Type B pancreatic cell (in vitro differentiated cells): ENCODE measurements at places on chromosomes 12 and 14. TPM values are rescaled to one million over a fixed set of nuclear protein-coding genes. Genes with fewer than 3 reads are reported as not detected.

DNA sequence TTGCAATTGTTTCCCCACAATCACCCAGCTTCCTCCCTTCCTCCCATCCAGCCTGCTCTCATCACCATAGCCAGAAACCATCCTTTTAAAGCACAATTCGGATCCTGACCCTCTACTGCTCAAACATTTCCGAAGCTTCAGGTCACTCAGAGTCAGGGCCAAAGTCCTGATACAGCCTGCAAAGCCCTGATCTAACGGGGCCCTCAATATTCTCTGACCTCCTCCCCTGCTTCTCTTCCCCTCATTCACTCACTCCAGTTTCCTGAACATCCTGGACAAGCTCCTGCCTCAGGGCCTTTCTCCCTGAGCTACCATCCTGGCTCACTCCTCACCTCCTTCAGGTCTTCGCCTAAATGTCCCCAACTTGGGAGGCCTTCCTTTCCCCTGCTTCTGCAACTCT lies 46.1 kb downstream of the PITPNM2 start:
- peaks cover 21% of the 10 kb centered on the region for H3K4me1 ChIP-seq
- no peaks in the 10 kb centered on the region for H3K27me3 ChIP-seq
- H3K27ac ChIP-seq, result peak overlapping the region; percentile 39
- no peak overlapping the region for H3K4me3 ChIP-seq
- DNase-seq, result no peak

GRCh38 chr12:123891516-123892179 lies 81.0 kb downstream of the CCDC92 start:
- no peak overlapping the region for H3K27ac ChIP-seq
- H3K36me3 ChIP-seq, result no peaks in the 10 kb centered on the region
- peaks cover 18% of the 10 kb centered on the region for H3K27me3 ChIP-seq
- no peaks in the 10 kb centered on the region for H3K4me1 ChIP-seq

GRCh38 chr12:14279845-14280244 lies 85.6 kb upstream of the ATF7IP start:
- H3K4me1 ChIP-seq, result peaks cover 13% of the 10 kb centered on the region
- H3K36me3 ChIP-seq, result peaks cover 10% of the 10 kb centered on the region
- no peaks in the 10 kb centered on the region for H3K27me3 ChIP-seq
- H3K27ac ChIP-seq, result no peak overlapping the region
- DNase-seq, result no peak
- H3K4me3 ChIP-seq, result no peak overlapping the region

DNA sequence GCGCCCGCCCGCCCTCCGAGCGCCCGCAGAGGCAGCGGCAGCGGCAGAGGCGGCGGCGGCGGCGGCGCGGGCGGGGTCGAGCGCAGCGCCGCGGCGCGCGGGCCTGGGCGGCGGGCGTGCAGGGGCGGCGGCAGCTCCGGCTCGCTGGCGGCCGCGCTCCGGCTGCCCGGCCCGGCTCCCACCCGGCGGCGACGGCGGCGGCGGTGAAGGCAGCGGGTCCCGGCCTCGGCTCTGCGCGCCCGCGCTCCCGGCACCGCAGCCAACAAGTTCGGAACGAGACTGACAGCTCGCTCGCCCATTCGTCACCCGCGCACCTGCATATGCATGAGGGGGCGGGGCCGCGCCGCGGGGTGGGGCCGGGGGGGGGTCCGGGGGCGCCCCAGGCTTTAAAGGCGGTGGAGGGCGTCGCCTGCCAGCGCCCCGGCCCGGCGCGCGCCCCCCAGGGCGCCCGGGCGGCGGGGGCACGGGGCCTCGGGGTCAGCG lies at the start of gene JAG2:
Gene JAG2, minus strand, starts transcription at position 281 of the 483 bp plus-strand sequence. CDS start 356 bp downstream, outside the sequence.
- no peaks in the 10 kb centered on the region for H3K36me3 ChIP-seq
- DNase-seq, result no peak
- peaks cover 19% of the 10 kb centered on the region for H3K27me3 ChIP-seq
- no peaks in the 10 kb centered on the region for H3K4me1 ChIP-seq

DNA sequence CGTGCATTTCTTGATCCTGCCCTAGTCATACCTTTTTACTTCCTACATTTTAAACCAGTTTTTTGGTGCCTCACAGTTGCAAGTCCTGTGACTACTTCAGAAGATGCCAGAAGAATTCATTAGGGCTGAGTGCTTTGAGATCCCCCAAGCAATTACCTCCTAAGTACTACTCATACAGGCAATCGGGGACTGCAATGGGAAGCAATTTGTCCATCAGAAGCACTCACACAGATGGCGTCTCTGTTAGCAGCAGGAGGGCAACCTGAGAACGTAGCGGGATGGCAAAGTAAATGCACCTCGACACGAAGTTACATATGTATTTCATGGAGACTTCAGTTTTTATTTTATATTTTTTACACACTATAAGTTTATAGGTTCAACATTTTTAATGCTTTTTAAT lies 188.3 kb downstream of the CAPZA3 start:
- no peak for DNase-seq
- peaks cover 11% of the 10 kb centered on the region for H3K27me3 ChIP-seq
- H3K4me3 ChIP-seq, result no peak overlapping the region
- no peaks in the 10 kb centered on the region for H3K4me1 ChIP-seq
- peaks cover 3% of the 10 kb centered on the region for H3K36me3 ChIP-seq
- H3K27ac ChIP-seq, result no peak overlapping the region

- H3K4me3 ChIP-seq, result no peak overlapping the region
- no peak for DNase-seq
- H3K36me3 ChIP-seq, result no peaks in the 10 kb centered on the region
- H3K27ac ChIP-seq, result no peak overlapping the region
- H3K4me1 ChIP-seq, result no peaks in the 10 kb centered on the region
Measured at GRCh38 chr12:25838007-25838406, 120.5 kb upstream of the RASSF8 start.

- no peak for DNase-seq
- no peak overlapping the region for H3K27ac ChIP-seq
- peaks cover 4% of the 10 kb centered on the region for H3K36me3 ChIP-seq
- H3K4me1 ChIP-seq, result no peaks in the 10 kb centered on the region
- no peaks in the 10 kb centered on the region for H3K27me3 ChIP-seq
Measured at GRCh38 chr12:28575593-28576205, 385.4 kb downstream of the CCDC91 start.

GRCh38 chr14:73633116-73634010 lies 11.4 kb upstream of the DNAL1 start:
- H3K27me3 ChIP-seq, result peaks cover 20% of the 10 kb centered on the region
- peak overlapping the region; percentile 70 for H3K4me3 ChIP-seq
- no peaks in the 10 kb centered on the region for H3K36me3 ChIP-seq

DNA sequence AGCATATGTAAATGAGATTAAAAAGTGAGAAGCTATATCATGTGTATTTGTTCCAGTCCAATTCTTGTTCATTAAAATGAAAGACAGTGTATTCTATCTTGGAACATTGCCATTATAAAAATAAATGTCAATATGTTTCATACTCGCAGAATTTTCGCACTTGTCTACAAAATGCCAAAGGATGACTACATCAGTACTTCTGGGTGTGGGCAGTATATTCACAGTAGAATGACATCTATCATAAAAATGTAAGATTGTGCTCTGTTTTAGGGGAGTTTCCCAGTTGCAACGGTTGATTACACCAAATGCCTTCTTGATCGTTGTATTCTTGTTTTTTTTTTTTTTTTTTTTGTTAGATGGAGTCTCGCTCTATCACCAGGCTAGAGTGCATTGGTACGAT lies 292.3 kb upstream of the E2F7 start:
- peaks cover 10% of the 10 kb centered on the region for H3K4me1 ChIP-seq
- no peak overlapping the region for H3K27ac ChIP-seq
- H3K4me3 ChIP-seq, result no peak overlapping the region
- no peak for DNase-seq
- H3K36me3 ChIP-seq, result no peaks in the 10 kb centered on the region

- H3K27me3 ChIP-seq, result no peaks in the 10 kb centered on the region
- no peak overlapping the region for H3K4me3 ChIP-seq
- no peaks in the 10 kb centered on the region for H3K36me3 ChIP-seq
- no peak for DNase-seq
Measured at GRCh38 chr12:104910196-104910840, 47.8 kb downstream of the SLC41A2 start.

DNA sequence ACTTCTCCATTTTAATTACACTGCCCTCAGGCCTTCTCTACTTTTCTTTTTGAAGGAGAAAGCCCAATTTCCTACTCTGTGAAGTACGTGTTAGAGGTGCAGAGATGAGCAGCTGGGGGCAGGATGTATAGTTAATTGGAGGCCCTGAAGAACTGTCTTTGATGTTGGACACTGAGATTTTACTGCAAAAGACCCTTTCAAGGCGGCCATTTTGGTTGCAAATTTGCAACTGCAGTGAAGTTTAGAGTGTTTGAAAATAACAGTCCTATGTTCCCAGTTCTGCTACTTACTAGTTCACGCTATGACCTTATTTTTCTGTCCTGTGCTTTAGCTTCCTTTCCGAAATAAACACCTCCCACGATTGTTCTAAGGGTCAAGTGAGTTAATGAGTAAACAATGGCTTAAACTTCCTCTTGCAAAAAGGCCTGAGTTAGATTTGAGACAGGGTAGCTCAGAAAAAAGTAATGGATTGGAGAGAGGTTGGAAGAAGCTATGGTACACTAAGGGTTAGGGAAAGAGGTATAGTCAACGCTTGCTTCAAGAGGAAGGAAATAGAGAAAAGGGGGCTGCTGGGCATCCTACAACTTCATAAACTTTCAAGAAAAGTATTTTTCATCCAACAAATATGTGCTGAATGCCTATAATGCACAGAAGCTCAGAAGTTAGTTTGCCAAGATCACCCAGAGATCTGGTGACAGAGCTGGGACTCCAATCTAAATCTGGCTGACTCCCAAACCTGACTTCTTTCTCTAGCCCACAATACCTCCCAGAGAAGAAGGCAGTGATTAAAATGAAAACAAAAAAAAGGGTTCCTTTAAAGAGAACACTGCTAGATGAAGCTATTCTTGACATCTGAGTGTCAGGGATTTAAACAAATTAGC lies 26.4 kb upstream of the DICER1 start:
- H3K4me1 ChIP-seq, result peaks cover 7% of the 10 kb centered on the region
- H3K27ac ChIP-seq, result no peak overlapping the region
- DNase-seq, result no peak
- no peak overlapping the region for H3K4me3 ChIP-seq

- H3K36me3 ChIP-seq, result no peaks in the 10 kb centered on the region
- no peak overlapping the region for H3K27ac ChIP-seq
- H3K4me3 ChIP-seq, result no peak overlapping the region
Measured at GRCh38 chr12:34311337-34311736, 289.0 kb downstream of the ALG10 start.

DNA sequence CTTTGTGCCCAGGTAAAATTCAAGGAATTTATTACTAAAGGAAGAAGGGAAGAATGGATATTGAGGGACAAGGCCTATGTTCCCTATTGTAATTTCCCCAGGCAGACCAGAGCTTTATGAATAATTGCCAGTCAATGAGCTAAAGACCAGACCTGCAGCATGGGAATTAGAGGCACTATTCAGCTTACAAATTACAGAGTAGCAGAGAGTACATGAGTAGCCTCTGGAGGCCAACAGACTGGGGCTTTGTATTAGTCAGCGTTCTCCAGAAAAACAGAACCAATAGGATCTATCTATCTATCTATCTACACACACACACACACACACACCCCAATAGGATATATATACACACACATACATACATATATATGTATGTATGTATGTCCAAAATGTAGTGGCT lies 120.0 kb upstream of the RPH3A start:
- H3K27ac ChIP-seq, result no peak overlapping the region
- H3K36me3 ChIP-seq, result no peaks in the 10 kb centered on the region
- H3K4me1 ChIP-seq, result no peaks in the 10 kb centered on the region
- DNase-seq, result no peak
- no peak overlapping the region for H3K4me3 ChIP-seq

GRCh38 chr14:69316449-69317101 lies 56.6 kb downstream of the GALNT16 start:
- H3K4me1 ChIP-seq, result no peaks in the 10 kb centered on the region
- peak; percentile 42 for DNase-seq
- H3K27me3 ChIP-seq, result no peaks in the 10 kb centered on the region
- no peaks in the 10 kb centered on the region for H3K36me3 ChIP-seq
- no peak overlapping the region for H3K4me3 ChIP-seq
- no peak overlapping the region for H3K27ac ChIP-seq

DNA sequence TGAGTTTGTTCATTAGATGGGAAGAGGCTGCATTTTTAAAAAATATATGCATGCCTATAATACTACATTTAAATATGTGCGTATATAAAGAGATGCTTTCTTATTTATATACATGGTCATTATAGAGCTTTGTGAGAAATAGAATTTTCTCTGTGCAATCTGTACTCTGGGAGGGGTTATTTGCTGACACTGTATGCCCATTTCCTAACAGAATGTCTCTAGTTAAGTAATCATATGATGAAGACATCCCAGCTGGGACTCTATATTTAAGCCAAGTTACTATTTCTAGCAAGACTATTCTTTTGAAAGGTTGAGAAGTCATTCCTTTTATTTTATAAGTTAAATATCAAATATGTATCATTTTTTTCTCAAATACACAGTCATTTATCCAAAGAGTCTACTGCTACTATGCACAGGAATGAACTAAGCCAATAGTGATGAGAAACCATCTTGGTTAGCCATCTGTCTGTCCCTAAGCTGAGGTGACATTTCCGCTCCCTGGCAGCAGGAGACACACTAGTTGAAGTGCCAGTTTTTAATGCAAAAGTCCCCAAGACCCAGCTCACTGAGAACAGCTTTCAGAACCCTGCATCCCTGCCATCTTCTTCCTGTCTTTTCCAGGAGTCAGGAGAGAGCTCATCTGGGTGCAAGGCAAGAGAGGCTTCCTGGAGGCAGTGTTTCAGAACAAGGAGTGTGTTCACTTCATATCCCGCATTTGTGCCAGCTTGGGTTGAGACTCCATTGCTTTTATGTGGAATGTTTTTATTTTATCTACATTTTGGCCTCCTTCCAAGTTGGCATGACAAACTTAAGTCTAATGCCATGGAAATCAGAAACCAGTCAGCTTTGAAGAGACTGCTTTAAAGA lies 69.5 kb downstream of the TMEM132C start:
- peak overlapping the region; percentile 58 for H3K4me3 ChIP-seq
- DNase-seq, result no peak
- no peaks in the 10 kb centered on the region for H3K36me3 ChIP-seq
- peaks cover 35% of the 10 kb centered on the region for H3K27me3 ChIP-seq

The STAC3 gene
- 1.6 and 4.8 TPM in 2 replicates for total RNA-seq

The SMOC1 gene
- 7.2 and 20.7 TPM in 2 replicates for total RNA-seq

The IGF1 gene
- total RNA-seq, result 8.4 and 16.1 TPM in 2 replicates

The SERPINA12 gene
- not detected in 2 replicates for total RNA-seq

The ADCY4 gene
- 2.2 and 2.5 TPM in 2 replicates for total RNA-seq

The ERP29 gene
- total RNA-seq, result 141 and 177 TPM in 2 replicates

The LHX5 gene
- 0.12 TPM in 1 of 2 replicates, not detected in the other for total RNA-seq

The RPL10L gene
- not detected in 2 replicates for total RNA-seq

The LRTM2 gene
- 0.12 and 0.95 TPM in 2 replicates for total RNA-seq
